Naive thymus-derived CD4-positive, alpha-beta T cell (primary cell): ENCODE measurements at places on chromosomes 6 and 20. TPM values are rescaled to one million over a fixed set of nuclear protein-coding genes. Genes with fewer than 3 reads are reported as not detected.

DNA sequence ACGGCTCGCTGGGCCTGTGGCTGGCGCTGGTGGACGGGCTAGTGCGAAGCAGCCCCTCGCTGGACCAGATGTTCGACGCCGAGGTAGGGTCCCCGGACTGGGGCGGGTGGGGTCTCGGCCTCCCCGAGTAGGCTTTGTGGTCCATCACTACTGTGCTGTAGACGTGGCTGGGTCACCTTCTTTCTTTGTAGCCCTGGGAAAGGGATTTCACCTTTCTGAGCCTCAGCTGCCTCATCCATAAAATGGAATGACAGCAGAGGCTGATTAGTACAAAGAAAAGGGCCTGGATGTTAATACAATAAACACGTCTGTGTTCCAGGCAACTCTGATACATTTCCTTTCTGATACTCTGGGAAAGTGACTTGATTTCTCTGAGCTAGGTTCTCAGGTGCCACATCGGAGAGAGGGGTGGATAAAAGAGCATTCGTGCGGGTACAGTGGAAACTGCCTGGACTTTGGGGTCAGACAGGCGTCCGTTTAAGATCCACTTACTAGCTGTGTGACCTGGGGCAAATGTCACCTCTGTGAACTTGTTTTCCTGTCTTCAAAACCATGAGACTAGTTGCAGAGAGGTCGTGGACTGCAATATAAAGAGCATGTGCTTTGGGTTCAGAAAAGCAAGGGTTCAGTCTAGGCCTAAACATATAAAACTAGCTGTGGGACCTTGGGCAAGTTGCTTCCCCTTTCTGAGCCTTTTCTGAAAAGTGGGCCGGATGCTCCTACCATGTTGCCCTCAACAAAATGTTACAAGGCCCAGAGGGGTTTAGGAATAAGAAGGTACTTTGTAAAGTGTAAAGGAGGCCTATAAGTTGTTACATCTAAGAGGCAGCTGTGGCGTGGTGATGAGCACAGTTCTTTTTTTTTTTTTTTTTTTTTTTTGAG lies 896 bp downstream of the SYS1 start:
- peak overlapping the region; percentile 99 for H3K27ac ChIP-seq
- H3K4me1 ChIP-seq: peaks cover 38% of the 10 kb centered on the region
- DNase-seq: peak; percentile 17
- no peaks in the 10 kb centered on the region for H3K27me3 ChIP-seq

Gene SLC22A16
- total RNA-seq: 2.1 TPM

DNA sequence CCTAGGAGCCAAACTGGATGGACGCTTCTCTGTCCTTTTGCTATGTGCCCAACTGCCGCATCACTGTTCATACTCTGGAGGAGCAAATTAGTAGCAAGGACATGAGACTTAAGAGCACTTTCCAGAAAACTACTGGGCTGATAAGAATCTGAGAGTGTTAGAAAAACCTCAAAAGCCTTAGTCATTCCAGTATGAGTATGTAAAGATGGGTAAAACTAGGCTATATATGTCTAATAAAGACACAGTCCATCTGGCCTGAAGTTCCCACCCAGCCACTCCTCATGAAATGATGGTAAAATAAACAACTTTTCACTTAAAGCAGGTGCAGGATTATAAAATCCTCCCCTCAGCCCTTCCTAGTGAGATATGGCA lies 30.6 kb downstream of the SHLD1 start:
- no peaks in the 10 kb centered on the region for H3K27me3 ChIP-seq
- no peak overlapping the region for H3K27ac ChIP-seq
- H3K36me3 ChIP-seq: no peaks in the 10 kb centered on the region
- DNase-seq: no peak

DNA sequence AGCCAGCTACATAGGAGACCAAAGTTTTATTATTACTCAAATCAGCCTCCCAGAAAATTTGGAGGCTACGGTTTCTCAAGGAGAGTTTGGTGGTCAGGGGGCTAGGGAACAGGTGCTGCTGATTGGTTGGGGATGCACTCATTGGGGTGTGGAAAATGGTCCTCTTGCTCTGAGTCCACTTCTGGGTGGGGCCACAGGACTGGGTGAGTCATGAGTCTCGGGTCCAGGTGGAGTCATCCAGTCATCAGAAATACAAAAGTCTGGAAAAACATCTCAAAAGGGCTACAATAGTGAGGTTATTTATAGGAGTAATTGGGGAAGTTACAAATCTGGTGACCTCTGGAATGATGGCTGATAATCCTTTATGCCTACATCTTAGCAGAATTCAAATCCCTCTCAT lies 54.3 kb upstream of the SLC22A16 start:
- DNase-seq: no peak
- no peak overlapping the region for H3K27ac ChIP-seq
- H3K27me3 ChIP-seq: no peaks in the 10 kb centered on the region
- H3K4me1 ChIP-seq: no peaks in the 10 kb centered on the region

DNA sequence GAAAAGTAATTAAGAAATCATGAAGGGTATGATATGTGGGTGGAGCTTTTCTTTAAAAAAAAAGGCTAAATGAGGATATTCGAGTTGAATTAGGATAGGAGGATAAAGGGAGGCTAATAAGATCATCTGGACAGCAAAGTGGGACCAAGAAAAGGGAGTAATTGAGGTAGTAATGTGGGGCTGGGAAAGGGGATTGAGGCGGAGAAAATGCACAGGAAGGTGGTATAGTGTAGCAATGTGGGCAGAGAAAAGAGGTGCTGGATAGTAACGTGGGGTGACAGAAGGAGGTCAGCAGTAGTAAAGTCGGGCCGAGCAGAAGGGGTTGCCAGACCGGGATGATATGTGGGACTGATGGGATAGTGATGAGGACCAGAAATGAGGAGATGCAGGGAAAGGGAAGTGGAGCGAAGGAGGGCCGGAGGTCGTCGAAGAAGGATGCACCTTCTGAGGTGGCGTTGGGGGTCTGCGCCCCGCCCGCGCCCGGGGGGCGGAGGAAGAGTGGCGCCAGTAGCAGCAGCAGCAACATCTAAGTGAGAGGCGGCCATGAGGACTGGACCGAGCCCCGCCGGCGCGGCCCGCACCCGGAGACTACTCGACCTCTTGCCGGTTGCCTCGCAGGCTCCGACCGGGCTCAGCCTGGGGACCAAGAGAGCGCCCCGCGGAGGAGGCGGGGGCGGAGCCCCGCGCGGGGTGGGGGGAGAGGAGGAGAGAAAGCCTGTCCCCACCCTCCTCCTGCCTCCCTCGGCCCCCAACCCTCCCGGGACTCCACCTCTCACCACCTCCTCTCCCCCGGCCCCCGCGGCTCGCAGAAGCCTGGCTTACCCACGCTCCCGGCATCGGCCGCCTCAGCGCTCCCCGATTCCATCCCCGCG lies 887 bp downstream of the GABBR1 start:
- H3K27ac ChIP-seq: peak overlapping the region; percentile 77
- peaks cover 29% of the 10 kb centered on the region for H3K4me1 ChIP-seq
- H3K36me3 ChIP-seq: peaks cover 12% of the 10 kb centered on the region
- peak; percentile 57 for DNase-seq
- no peaks in the 10 kb centered on the region for H3K27me3 ChIP-seq

DNA sequence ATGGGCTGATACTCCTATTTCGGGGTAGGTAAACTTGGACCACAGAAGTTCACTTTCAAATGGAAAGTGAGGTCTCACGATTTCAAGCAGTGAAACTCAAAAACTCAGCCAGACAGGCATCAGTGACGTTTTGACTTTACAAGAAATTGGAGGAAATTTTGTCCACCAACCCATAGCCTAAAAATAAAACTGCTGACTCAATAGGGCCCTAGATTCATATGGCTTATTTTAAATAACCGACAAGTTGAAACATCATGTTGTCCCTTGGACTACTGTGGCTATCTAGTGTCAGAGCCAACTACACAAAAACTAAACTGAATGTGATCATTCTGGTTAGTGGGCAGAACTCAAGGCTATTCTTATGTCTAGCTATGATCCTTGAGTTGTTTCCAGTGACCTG lies 486.3 kb downstream of the GRIK2 start:
- DNase-seq: no peak
- H3K27me3 ChIP-seq: no peaks in the 10 kb centered on the region
- H3K36me3 ChIP-seq: no peaks in the 10 kb centered on the region
- H3K4me3 ChIP-seq: no peak overlapping the region
- H3K27ac ChIP-seq: no peak overlapping the region
